Activated effector memory CD4-positive, alpha-beta T cell treated with Interleukin-2 at 50 U/mL for 16 hours (primary cell): ENCODE measurements at places on chromosomes 12 and 14.

GRCh38 chr12:14840616-14841015 is 2.7 kb downstream of the ART4 start:
- no peak for DNase-seq

- DNase-seq: no peak
These were observed 6.8 kb downstream of the TMCC3 start for GRCh38 chr12:94643606-94644005.

DNA sequence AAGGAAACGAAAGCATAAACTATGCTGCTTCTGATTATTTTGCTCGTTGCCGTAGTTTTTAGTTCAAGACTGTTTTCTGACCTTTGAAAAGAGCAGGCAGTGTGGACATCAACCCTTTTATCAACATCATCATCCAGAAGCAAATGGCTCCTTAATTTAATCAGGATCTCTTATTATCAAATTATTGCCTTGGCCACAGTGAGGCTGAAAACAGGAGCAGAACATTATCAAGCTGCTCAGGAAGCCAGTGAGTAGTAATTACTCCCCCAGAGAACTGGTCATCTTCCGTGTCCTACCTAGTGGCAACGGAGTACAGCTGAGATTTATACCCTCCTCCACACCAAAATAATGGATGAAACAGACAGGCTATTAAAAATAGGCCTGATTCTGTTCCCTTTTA is 2.2 kb upstream of the DIABLO start:
- no peak for DNase-seq

- DNase-seq: no peak
These were observed 51.1 kb upstream of the TCL1A start for GRCh38 chr14:95765051-95765450.

DNA sequence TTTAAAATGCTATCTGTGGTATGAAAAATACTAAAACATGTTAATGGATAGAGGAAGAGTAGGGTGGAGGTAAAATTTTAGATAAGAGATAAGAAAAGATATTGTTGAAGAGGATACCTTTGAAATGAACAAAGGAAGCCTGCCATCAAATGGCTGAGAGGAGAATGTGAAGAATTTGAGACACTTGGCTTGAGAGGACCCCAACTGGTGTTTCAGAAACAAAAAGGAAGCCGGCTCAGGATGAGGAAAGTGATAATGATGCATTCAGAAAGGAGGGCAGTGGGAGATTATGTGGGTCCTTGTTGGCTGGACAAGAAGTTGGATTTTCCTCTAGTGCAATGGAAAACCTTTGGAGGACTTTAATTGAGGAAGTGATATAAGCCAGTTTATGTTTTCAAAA is 264.4 kb downstream of the DUSP6 start:
- no peak for DNase-seq

- no peak for DNase-seq
These were observed 6.9 kb downstream of the GALNT9 start for GRCh38 chr12:132322206-132323132.

DNA sequence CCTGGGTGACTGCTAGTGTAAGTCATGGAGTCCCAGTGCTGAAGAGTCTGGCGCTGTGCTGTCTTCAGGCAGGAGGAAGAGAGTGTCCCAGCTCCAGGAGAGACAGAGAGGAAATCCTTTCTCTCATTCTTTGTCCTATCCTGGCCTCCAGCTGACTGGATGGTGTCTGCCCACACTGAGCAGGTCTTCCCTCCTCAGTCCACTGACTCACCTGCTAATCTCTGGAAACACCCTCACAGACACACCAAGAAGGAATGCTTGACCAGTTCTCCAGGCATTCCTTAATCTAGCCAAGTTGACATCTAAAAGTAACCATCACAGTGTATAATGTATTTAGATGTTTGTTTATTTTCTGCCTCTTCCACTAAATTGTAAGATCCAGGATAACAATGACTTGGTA is 53.9 kb downstream of the EMP1 start:
- DNase-seq: no peak
